ENCODE measurements at places on chromosomes 16 and 17.

DNA sequence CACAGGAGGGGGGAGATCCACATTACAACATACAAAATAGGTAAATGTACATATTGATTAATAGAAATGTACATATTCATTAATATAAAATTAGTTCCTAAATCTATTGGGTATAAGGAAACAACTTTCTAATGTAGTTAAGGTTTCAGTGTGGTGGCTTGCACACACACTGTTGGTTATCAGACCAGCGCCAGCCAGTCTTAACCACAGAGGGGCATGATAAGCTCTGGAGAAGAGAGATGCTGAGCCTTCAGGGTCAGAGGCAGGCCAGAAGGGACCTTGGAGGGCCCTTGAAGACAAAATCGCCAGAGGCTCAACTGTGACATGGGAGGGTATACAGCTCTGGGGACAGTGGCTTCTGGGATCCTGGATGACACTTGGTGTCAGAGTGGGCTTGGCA, 10.9 kb upstream of the ZFP90 start:
- DNase-seq = no peak

DNA sequence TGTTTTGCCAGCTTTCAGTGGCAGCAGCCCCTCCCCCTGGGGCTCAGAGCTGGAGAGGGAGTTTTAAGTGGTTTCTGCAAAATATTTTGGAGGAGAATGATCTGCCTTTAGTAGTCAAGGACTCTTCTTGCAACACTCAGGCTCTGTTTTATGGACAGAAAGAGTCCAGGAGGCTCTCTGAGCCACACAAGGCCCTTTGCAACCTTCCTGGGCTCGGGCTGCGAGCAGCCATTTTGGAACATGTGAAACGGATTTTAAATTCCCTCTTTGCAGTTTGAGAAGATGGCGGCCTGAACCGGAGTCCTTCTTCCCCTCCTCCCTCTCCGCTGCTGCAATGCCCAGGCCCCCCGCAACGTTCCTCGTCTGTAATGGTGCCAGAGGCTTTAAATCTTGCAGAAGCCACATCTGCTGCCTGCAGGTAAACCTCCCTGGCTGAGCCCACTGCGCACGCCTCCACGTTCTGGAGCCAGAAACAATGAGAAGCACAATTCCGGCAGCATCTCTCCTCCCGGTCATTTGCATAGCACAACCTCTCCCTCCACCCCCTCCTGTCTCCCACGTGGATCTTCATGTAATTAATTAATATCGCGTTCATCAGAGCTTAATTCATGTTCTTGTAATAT, 386.1 kb downstream of the SEC14L1 start:
- no peak for DNase-seq

DNA sequence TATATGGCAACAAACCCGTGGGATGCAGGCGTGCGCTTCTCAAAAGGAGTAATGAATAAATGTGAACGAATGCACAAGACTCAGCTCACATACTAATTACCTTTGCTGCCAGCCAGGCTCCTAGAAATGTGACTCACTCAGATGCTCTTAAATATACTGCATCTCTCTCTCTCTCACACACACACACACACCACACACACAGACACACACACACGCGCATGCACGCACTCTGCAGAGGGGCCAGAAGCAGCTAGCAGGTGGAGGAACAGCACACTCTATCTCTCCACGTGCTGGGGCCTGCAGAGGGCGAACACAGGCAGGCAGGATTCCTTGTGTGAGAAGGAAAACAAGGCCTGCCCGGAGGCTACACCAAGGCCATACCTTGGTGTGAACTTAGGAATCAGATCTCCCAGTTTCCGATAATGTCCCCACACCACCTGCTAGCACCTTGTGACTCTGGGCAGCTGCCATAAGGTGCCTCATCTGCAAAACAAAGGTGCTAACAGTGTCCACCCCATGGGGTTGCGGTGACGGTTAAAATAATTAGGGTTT, 5.3 kb downstream of the GPRC5B start:
- DNase-seq = no peak

GRCh38 chr16:2177101-2177500, 19.3 kb downstream of the CASKIN1 start:
- no peak for DNase-seq

- DNase-seq = no peak
Observed at GRCh38 chr17:1029922-1030644, 33.2 kb downstream of the TIMM22 start.

DNA sequence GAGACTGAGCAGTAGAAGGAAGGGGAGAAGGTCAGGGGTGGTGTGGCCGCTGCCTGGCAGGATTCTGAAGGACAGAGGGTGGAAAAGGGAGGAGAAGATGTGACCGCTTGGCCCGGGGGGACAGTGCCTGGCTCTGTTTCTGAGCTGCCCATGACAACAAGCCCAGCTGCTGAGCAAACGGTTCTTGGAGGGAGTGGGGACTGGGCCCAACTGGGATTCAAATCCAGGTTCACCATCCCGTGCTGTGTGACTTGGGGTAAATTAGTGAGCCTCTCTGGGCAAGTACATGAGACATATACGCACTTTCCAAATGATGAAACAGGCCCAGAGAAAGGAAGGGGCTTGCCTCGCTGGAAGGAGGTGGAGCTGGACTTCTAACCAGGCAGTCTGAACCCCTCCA, 23.3 kb downstream of the SEC14L5 start:
- DNase-seq = no peak

- DNase-seq = no peak
Observed at GRCh38 chr17:48626245-48627117, at the start of gene HOXB9. TSS of gene HOXB9 (minus strand) at chr17:48626358. CDS start at chr17:48626269, 89 bp downstream.

- DNase-seq = no peak
Observed at GRCh38 chr16:4081521-4082021, 34.7 kb downstream of the ADCY9 start.

DNA sequence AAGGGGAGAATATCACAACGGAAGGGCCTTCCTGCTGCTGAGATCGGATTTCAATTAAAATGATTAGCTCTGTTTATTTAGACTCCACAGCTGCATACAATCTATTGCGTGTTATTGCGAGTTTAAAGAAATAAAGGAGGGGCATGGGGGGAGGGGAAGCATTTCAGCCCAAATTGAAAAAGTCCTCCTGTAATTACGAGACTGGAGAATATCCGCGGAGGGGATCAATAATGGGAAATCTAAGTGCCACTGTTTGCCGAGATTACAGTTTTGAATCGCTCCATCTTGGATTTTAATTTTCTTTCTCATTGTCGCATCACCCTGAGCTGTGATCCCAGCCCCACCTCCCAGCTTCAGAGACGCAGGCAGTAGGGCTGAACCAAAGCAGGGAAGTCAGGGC, 15.7 kb upstream of the RPL38 start:
- no peak for DNase-seq

- DNase-seq = no peak
Observed at GRCh38 chr16:79067600-79067999, 532.9 kb downstream of the MAF start.

GRCh38 chr17:61393550-61393903, 6.1 kb upstream of the TBX2 start:
- DNase-seq = no peak

DNA sequence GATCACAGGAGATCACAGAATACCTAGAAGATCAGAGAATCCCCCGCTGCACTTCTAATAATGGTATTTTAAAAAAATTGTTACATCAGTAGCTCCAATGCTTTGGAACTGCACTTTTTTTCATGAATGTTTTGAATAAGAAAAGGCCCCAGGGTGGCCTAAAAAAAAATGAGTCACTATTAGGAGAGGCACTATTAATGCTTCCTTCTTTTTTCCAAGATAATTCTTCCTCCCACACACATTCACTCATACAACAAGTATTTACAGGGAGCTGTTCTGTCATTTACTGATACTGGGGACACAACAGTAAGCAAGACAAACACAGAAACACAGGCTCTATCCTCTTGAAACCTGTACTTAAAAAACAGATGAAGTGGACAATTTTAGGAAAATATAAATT, 675 bp upstream of the PDZD9 start:
- DNase-seq = no peak

- DNase-seq = no peak
Observed at GRCh38 chr16:4572715-4573114, 16.6 kb downstream of the C16orf96 start.

DNA sequence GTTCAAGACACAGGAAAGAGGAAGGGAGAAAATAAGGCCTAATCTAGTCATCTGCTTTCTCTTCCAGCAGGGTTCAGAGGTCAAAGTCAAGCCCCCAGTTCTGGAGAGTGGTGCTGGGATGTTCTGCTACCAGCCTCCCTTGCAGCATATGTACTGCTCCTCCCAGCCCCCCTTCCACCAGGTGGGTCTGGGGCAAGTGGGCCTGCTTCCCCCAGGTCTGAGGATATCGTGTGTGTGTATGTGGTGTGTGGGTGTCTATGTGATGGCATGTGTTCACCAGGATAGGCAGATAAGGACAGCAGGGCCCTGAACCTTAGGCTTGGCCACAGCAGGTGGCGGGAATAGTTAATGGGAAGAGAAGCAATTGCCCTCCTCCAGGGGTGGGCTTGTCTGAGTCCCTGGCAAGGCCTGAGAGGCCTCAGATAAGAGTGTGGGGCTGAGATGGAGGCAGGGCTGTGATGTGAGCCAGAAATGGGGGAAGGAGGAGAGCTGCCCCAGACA, 21.1 kb downstream of the FOXN1 start:
- DNase-seq = no peak

GRCh38 chr16:50235581-50235980, 30.8 kb upstream of the ADCY7 start:
- DNase-seq = no peak

DNA sequence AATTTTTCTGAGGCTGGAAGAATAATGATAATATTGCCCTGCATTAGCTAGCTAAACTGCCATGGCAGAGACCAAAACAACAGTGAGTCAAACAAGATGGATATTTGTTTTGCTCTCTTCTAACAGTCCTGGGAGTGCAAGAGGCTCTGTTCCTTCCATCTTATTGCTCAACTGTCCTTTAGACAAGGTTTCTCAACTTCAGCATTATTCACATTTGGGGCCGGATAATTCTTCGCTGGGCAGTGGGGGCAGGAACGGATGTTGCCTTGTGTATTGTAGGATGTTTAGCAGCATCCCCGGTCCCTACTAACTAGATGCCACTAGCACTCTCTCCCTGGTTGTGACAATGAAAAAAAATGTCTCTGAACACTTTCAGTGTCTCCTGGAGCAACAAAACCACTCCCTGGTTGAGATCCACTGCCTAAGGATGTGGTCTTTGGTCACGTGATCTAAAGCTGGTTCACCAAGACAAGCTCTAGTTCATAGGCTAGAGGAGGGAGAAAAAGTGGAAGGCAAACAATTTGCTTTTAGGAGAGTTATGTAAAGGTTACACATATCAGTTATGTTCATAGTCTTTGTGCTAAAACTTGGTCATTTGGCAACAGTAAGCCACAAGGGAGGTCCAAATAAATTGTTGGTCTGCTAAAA, 144.4 kb downstream of the PCTP start:
- DNase-seq = no peak

- DNase-seq = no peak
Observed at GRCh38 chr17:21495281-21495680, 119.1 kb downstream of the KCNJ12 start.

DNA sequence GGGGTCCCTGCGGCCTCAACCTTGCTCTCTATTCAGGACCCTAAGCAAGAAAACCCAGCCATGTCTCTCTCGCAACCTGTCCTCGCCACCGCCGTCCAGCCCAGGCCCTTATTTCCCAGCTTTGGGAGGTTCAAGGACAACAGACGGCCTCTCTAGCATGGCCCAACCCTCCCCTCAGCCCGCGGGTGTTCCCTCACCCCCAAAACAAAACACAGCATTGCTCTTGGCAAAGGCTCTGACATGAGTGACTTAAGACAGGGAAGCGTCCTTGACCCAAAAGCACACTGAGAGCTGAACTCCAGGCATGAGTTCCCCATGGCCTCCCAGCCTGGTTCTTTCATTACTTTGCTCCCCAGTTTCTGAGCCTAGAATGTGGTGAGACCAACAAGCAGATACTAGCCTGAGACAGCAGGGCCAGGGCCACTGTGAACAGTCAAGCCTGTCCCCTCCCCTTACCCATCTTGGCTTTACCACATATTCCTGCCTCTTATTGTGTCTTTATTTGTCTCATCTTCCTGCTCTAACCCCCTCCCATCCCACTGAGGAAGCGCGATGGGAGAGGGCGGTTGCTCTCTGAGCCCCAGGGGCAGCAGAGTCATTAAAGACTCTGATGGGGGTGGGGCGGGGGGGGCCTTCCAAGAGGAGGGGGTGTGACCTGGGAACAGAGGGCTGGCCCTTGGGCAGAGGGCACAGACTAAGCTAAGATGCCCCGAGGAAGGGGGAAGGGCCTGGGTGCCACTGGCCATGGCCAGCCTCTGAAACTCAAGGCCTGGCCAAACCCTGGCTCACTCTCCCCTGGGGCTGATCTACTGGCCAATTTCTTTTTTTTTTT, 11.8 kb downstream of the SREBF1 start:
- no peak for DNase-seq

DNA sequence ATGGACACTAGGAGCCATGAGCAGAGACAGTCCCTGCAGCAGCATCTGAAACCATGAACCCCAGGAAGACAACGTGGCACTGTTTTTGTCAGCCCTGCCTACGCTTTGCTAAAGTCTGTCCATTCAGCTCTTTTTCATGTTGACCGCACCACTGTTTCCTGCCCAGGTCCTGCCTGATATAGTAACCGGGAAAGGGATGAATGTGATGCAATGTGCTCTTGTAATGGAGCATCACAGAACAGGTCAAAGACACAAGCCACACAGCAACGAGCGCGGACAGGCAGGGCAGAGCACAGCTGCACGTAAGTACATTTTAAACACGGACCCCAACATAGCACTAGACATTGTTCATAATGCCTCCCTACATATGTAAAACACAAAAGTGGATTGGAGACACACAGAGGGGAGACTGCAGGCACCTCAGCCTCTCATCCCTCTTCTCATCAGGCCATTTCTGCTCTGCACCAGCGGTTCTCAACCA, 16.9 kb upstream of the TNFRSF13B start:
- no peak for DNase-seq

- no peak for DNase-seq
Observed at GRCh38 chr17:54876656-54877195, 23.9 kb upstream of the TOM1L1 start.

GRCh38 chr16:67673712-67674580, 7.3 kb downstream of the C16orf86 start:
- peak; percentile 47 for DNase-seq

GRCh38 chr16:88835383-88835782, 21.4 kb downstream of the GALNS start:
- peak; percentile 16 for DNase-seq

GRCh38 chr16:21060027-21060510, 90.6 kb downstream of the DNAH3 start:
- no peak for DNase-seq

GRCh38 chr16:63922560-63922959, 1199.3 kb downstream of the CDH11 start:
- DNase-seq = no peak

- DNase-seq = no peak
Observed at GRCh38 chr16:58317608-58318152, 22.9 kb upstream of the PRSS54 start.
